Articular chondrocyte of knee joint (primary cell): ENCODE measurements at places on chromosomes 11 and 22. TPM values are rescaled to one million over a fixed set of nuclear protein-coding genes. Genes with fewer than 3 reads are reported as not detected.

Gene CXCR5
- total RNA-seq: under 0.01 TPM in 1 of 2 replicates, not detected in the other

Gene POGLUT3
- total RNA-seq: 79.8 and 90.5 TPM in 2 replicates

Gene CST6
- total RNA-seq: 3.0 and 7.6 TPM in 2 replicates

Gene TST
- total RNA-seq: 14.8 and 17.5 TPM in 2 replicates

Gene KRTAP5-1
- total RNA-seq: not detected in 2 replicates
